ENCODE measurements at places on chromosomes 7 and 10. TPM values are rescaled to one million over a fixed set of nuclear protein-coding genes. Genes with fewer than 3 reads are reported as not detected.

Gene C10orf88
- total RNA-seq, result 7.0 TPM

Gene MALSU1
- total RNA-seq, result 37.9 TPM

Gene SPDYE16
- total RNA-seq, result not detected

Gene NUPR2
- total RNA-seq, result not detected

Gene GLRX3
- 37.0 TPM for total RNA-seq

GRCh38 chr7:106291247-106291646 is 6.5 kb upstream of the NAMPT start:
- H3K27ac ChIP-seq, result no peak overlapping the region
- no peak for DNase-seq
- no peak overlapping the region for H3K4me3 ChIP-seq
- no peaks in the 10 kb centered on the region for H3K27me3 ChIP-seq

All from spleen (tissue), 13 donors.